ENCODE measurements at places on chromosomes 1 and 21. TPM values are rescaled to one million over a fixed set of nuclear protein-coding genes. Genes with fewer than 3 reads are reported as not detected.

Gene CDA
- polyA plus RNA-seq, result 0.64 TPM

Gene CD2
- polyA plus RNA-seq, result 0.52 TPM

Gene HTR6
- polyA plus RNA-seq, result not detected

Gene TARDBP
- polyA plus RNA-seq, result 280 TPM

Data from B cell (primary cell).